ENCODE measurements at places on chromosomes 12 and 14.

- DNase-seq: no peak
These were observed 1.5 kb upstream of the KCNH3 start for GRCh38 chr12:49537231-49537751.

DNA sequence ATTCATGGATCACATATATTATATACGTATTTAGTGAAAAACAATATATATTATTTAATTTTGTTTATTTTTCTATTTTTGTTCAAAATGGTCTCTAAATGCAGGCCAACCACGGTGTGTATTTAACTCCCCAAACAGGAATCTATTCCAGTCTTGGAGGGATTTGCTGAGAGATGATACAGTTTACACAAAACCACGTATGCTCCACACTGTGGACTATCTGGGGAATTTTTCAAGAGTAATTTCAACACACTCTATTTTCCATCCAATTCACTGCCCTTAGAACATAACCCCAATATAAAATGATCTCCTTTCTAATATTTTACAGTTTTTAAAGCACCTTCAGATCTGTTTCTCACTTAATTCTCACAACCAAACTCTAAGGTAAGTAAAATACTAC is 15.3 kb downstream of the EML1 start:
- no peak for DNase-seq

DNA sequence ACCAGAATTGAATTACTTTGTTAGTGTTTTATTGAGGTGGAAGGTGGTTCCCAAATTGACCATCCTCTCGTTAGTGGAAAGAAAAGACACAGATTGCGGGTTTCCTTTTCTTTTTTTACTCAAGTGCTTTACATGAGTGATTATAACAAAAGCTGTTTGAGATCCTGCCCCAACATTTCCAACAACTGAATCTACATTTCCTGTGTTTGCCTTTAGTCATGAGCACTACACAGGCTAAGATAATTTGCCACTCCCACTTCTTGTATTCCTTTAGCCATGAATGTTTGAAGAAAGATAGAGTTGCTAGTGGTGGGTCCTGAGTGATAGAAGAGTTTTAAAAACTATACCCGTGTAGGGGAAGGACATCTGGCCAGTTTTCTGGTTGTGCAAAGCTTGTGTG is 16.0 kb downstream of the RERGL start:
- no peak for DNase-seq

DNA sequence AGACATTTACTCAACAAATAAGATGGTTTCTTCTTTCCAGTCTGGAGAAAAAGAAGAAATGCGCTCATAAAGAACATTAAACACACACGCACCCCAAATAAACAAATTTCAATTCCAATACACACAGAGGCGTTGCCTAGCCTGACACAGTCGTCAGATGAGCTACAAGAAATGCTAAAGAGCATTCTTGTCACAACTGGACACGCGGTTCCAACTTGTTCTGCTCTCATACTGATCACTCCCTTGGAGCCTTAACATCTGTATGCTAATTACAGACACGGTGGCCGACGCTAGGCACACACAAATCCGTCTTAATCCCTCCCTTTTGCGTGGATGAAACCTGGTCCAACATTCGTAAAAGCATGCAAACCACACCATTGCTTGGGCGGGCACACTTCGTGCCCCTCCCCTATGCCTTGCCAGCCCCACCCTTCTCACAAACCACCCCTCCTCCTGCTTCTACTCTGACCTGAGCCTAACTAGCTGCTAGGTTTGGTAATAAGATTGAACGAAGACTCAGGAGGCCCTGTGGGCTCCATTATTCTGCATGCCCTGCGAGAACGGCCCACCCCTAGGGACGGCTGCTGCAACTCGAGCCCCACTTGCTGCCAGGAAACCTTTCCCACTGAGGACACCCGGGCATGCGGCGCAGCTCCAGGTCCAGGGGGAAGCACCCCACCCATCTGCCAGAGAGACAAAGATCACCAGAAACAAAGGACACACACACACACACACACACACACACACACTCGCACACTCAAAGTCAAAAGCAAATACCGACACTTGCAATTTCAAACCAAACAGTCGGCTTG is 1.2 kb downstream of the KCNK10 start:
- DNase-seq: no peak

- no peak for DNase-seq
These were observed at the start of gene ANKRD33 for GRCh38 chr12:51887476-51888315. ANKRD33 (plus strand) TSS chr12:51888103; CDS start chr12:51888187, 84 bp downstream.

GRCh38 chr14:68780358-68781160 is 12.3 kb downstream of the ZFP36L1 start:
- DNase-seq: no peak

DNA sequence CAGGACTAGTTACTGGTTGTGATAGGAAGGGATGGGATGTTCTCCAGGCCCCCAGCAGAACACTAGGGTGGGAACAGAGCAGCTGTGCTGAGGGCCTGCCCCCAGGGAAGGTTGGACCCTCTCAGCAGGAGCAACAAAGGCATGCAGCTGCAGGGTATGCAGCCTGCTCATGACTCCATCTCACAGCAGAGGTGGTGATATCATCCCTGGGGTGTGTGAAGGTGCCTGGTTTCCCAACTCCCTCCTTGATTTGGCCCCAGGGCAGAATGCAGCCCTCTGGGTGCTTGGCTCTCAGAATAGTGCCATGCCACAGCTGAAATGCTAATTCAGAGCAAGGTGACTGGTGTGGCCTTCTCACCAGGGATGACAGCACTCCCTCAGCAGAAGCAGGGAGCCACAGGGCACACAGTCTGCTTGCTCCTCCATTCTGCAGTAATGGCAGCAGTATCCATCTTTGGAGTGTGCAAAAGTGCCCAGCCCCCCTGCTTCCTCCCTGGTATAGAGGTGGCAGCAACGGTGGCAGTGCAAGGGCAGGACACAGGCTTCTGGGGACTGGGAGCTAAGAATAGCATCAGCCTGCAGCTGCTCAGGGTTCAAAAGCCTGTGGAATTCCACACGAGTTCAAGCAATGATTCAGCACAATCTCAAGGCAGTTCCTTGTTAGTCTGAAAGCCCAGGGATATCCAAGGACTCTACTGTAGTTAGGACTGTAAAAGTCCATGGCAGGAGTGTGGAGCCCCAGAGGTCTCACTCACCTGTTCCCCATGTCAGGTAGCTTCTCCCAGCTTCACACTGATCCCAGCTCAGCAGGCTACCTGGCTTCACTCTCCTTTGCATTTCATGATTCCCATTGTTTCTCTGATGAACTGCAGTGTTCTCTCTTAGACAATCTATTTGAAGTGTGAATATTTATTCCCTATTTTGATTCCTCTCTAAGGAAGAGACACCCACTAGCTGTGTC is 298.1 kb upstream of the FOXG1 start:
- DNase-seq: no peak

DNA sequence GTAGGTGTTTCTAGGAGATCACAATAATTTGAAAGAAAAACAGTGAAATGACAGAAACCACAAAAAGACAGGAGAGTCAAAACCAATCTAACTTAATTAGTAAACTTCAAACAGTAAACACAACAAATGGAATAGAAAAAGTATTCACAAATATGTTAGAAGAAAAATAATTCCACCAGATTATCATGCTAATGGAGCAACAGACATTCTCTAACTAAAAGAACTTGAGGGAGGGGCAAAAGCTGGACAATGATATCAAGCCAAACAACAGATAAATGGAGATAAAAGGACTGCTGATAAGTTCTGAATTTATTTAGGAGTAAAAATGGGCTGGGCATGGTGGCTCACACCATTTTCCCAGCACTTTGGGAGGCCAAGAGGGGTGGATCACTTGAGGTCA is 28.7 kb downstream of the CRY1 start:
- no peak for DNase-seq

DNA sequence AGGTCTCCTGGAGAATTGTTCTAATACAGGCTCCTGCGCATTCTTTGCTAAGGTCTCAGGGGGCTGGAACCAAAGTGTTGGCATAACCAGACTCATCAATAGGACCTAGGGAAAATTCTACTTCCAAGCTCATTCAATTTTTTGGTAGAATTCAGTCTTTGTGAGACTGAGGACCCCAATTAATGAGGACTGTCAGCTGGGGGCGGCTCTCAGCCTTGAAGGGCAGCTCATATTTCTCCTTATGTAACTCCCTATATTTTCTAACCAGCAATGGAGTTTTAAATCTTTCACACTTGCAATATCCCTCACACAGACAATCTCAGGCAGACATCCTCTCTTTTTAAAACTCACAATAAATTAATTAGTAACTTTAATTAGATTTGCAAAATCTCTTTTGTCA is 476.4 kb upstream of the LRFN5 start:
- DNase-seq: no peak

DNA sequence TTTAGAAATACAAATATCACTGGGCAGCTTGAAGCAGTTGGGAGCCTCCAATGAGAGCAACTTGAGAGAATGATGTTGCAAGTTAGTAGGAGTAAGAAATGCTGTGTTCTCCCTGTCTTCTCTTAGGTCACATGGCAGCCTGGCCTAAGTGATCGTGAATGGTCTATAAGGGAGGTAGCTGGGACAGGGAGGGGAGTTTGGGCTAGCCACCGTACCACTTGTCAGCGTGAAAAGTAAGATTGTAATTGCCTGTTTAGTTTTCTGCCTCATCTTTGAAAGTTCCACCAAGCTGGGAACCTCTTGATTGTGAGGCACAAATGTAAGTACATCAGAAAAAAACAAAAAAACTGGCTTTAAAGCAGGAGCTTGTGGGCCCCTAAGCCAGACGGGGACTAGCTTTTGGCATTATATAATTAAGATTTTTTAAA is 36.4 kb downstream of the MDM2 start:
- DNase-seq: no peak

GRCh38 chr14:86104691-86105265 is 574.8 kb downstream of the FLRT2 start:
- DNase-seq: no peak

GRCh38 chr12:80299976-80300375 is 144.1 kb upstream of the PTPRQ start:
- no peak for DNase-seq

Data from stimulated activated CD8-positive, alpha-beta memory T cell treated with anti-CD3 and anti-CD28 coated beads, Interleukin-15, amount 100 ng/mL, for 4 hours (primary cell).